ENCODE measurements at places on chromosomes 3 and 15. TPM values are rescaled to one million over a fixed set of nuclear protein-coding genes. Genes with fewer than 3 reads are reported as not detected.

Gene GOLGA8G
- not detected for total RNA-seq

Gene SLC27A2
- 0.06 TPM for total RNA-seq

Gene TRH
- not detected for total RNA-seq

Gene AGTR1
- total RNA-seq, result 0.12 TPM

Gene NPAP1
- not detected for total RNA-seq

Gene NSMCE3
- total RNA-seq, result 12.7 TPM

Gene TTLL13
- total RNA-seq, result not detected

Data from glomerular endothelial cell (primary cell).